NCI-H69 (cell line): ENCODE measurements at places on chromosomes 7 and 10.
A peak's percentile ranks its signal among the peaks of the same experiment; 100 is the strongest.

DNA sequence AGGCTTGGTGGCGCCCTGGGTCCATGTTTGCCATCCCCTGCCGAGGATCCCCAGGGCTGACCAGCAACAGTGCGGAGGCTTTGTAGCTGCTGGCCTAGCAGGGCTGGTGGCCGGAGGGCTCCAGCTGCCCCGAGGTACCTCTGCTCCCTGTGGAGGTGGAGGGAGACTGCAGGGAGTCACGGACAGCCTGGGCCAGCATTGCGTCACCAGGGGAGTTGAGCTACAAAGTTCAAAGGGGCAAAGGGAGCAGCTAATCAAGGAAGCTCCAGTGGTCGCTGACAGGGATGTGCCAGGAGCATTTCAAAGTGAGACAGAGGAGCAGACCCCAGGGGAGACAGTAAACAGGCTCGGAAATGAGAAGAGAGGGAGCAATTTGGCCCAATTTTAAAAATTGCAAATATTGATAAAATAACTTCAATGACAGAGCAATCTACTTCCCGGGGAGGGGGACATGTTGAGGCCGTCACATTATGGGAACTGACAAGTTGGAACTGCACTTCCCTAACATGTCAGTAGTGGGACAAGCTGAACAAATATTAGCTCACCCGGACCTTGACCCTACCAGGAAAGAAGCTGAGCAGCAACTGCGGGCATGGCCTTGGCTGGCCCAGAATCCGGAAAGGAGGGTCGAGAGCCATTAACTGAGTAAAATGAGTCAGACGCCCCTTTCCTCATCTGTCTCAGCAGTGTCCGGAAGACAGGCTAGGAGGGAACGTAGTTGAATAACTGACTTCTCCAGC lies 39.4 kb downstream of the BTBD16 start:
- DNase-seq, result peak; percentile 43

DNA sequence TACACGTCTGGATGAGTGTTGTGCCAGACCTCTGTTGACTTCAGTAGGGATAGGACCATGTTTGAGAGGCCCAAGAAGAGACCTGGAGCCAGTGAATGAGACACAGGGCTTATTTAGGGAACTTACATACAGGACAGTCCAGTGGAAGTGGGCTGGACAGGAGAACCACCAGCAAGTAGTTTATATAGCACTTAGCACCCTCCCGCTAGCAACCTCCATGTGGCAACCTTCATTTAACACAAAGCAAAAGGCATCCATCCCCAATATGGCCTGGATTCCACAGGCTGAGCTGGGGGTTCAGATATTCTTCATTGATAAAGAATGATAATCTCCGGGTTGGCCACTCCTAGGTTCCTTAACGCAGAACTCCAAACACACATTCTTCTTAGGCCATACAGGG lies 93.7 kb downstream of the TRIM24 start:
- DNase-seq, result no peak

GRCh38 chr7:46478046-46478445 lies 557.0 kb upstream of the IGFBP3 start:
- DNase-seq, result no peak

GRCh38 chr10:111485767-111486166 lies 408.9 kb downstream of the ADRA2A start:
- no peak for DNase-seq

- no peak for DNase-seq
Measured at GRCh38 chr10:29823553-29824080, 188.8 kb upstream of the SVIL start.

- DNase-seq, result peak; percentile 12
Measured at GRCh38 chr7:22582863-22583622, 83.1 kb upstream of the STEAP1B start.
